ENCODE measurements at places on chromosomes 3 and 15.

DNA sequence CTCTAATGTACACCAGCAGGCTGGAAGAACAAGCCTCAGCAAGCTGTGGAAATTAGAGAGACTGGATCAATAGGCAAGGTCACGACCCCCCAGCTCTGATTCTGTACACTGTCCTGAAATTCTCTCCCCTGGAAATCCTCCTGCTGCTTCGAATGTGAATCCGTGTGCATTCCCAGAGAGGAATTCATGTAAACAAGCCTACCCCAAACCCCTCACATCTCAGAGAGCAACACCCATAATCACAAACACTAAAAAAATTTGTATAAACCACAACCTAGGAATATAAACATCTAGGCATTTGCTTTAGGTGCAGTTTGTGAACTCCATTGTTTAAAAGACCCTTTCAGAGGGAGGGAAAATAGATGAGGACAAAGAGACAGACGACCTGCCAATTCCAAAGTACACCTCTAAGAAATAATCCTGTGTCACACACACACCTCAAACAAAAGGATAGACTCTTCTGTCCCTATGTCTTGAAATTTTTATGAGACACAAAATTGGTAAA, 325.2 kb downstream of the WDR72 start:
- no peak for DNase-seq

GRCh38 chr15:83012636-83013035, 1.2 kb upstream of the C15orf40 start:
- no peak for DNase-seq

- no peak for DNase-seq
Measured at GRCh38 chr3:98454929-98455328, 8.1 kb upstream of the OR5K1 start.

- no peak for DNase-seq
Measured at GRCh38 chr3:122785231-122785630, 8.4 kb downstream of the HSPBAP1 start.

GRCh38 chr15:99631255-99631654, 65.5 kb downstream of the MEF2A start:
- no peak for DNase-seq

GRCh38 chr3:194537732-194538247, 51.0 kb upstream of the ATP13A3 start:
- DNase-seq, result no peak

GRCh38 chr15:93866476-93866875, 364.9 kb upstream of the MCTP2 start:
- DNase-seq, result no peak

DNA sequence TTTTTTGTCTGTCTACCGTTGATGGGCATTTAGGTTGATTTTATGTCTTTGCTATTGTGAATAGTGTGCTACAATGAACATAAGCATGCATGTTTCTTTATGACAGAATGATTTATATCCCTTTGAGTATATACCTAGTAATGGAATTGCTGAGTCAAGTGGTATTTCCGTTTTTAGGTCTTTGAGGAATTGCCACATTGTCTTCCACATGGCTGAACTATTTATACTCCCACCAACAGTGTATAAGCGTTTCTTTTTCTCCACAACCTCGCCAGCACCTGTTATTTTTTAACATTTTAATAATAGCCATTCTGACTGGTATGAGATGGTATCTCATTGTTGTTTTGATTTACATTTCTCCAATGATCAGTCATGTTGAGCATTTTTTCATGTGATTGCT, 89.6 kb upstream of the GALNT15 start:
- no peak for DNase-seq

GRCh38 chr15:69074001-69074842, 59.7 kb downstream of the NOX5 start:
- no peak for DNase-seq

DNA sequence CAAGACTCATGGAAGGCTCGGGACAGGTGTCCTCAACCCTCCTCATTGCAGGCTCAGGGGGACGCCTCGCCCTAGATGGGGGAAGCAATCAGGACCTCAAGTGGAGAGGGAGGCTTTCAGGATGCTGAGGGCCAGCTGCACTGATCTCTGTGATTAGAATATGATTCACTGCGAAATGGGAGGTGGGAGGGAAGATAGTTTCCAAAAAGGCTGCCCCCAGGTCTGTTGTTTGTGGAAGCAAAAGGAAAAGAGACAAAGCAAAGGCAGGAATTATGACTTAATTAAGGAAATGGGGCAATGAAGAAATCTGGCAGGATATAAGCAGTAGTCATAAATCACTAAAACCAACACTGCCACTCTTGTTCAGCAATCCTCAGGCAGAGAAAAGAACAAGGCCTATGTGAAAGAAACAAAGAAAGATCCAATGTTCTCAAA, 85.6 kb upstream of the ABHD17C start:
- no peak for DNase-seq

DNA sequence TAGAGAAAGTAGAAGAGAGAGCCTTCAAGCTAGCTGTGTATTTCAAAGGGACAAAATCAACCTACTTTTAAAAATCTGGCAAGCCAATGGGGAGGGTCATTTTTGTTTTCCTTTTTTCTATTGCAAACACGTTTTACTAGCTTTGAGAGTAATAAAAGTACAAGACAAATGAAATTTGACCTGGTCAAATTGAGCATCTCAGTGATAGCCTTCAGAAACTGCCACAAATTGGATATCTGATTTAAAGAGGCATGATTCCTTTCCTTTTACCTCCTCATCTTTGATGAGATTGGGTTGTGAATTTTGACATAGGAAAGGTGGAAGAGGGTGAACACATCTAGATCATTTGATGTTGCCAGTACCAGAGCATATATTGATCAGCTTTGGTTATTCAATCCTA, 53.6 kb upstream of the RBMS3 start:
- no peak for DNase-seq

- no peak for DNase-seq
Measured at GRCh38 chr3:30082652-30083051, 523.7 kb upstream of the TGFBR2 start.

GRCh38 chr3:146209371-146209770, 41.5 kb downstream of the PLSCR4 start:
- no peak for DNase-seq

GRCh38 chr3:129503471-129504291, 24.8 kb upstream of the RHO start:
- DNase-seq, result no peak

DNA sequence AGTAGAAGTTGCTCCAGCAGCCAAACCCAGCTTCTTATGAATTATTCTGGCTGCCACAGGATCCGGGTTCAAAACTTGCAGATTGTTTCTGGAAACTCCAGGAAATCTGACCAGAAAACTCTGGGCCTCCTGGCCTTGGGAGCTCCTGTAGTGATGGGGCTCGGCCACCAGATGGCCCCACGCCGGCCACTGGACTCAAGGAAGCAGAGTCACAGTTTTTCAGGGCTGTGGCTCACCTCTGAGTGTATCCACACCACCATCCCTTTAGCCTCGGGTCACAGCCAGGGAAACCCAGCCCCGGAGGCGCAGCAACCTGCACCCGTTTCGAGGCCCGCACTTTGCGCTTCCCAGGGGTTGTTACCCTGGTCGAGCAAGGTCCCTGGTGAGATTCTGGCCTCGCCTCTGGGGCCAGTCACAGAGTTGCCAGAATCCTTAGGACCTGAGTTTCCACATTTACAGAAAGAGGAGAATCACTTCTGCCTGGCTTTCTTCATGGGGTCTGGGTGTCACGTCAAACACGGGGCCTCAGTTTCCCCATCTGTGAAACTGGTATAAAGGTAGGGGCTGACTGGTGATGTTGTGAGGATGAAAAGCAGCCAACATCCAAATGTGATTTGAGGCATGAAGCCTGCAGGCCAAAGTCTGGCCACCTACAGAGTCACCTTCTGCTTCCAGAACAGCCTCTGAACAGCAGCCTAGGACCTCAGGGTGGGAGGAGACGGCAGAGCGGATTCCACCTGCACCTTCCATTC, 53.5 kb upstream of the LCTL start:
- peak; percentile 42 for DNase-seq

DNA sequence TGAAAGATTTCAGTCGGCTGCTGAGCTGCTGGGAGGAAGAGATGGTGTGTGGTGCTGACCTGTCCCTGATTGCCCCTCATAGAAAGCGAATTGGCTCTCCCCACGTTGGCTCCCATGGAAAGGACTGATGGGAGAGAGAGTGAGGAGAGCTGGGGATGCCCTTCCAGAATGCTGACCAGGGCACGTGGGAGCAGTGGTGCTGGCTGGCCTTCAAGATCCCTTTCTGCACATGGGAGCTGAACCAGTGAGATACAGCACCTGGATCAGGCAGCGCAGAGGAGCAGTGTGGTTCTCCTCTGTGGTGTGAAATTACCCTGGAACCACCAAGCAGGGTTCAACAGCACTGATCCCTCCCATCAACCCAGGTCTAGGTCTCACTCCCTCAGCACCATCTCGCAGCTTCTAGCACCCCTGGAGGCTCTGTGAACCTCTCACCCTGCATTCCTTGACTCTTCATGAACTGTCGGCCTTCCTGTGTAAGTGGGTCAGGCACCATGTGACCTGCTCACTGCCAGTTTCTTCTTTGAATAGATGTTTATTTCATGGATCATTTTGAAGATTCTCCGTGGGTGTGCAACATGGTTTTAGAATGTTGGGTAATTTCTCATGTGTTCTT, 55.7 kb downstream of the CACNA1D start:
- DNase-seq, result no peak

- DNase-seq, result peak; percentile 35
Measured at GRCh38 chr15:65832549-65833364, 36.5 kb upstream of the RAB11A start.

- DNase-seq, result no peak
Measured at GRCh38 chr3:180325958-180326357, 276.0 kb upstream of the TTC14 start.

GRCh38 chr15:55250941-55251340, 38.7 kb downstream of the RAB27A start:
- DNase-seq, result no peak

DNA sequence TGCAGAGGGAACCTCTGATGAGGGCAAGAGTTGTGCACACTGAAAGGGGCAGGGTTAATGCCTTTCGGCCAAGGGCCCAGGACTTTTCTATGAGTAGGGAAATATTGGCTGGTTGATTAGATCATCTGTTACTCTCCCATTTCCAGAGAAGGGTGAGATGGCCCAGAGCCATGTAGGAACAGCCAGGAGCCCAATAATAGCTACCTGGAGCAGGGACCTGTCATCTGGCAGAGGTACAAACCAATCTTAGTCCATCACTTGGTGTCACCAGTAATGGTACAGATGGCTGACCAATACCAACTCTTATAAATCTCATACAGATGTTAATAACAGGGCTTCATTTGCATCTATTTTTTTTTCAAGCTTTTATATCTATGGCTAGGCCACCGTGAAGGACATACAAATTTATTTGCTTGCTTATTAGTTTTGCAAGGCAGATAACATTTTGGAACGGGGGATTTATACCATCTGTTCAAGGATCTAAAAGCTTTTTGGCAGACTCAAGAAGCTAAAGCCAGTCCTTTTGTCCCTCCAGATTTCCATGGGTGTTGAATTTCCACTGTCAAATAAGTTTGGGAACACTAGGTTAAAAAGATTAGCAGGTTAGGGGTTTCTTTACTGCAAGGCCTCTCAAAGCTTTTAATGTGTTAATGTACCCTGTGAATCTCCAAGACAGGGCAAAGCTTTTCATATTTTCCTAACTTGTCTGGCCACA, 79.3 kb downstream of the TNIK start:
- no peak for DNase-seq

DNA sequence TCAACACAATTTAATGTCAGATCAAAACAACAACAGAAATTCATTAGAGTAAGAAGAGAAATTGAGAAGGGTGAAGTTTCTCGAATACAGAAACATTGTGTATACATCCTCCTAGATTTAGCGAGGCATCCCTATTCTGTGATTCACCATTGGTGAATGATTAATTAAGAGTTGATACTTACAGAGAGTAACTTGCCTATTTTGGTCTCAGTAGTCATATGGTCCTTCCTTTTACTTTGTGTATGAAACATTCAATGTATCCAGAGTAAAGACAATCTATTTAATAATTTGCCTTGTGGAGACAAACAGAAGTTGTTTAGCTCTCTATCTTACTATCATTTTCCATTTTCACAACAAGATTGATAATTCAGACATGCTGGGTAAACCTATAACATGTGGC, 432.0 kb downstream of the ZPLD1 start:
- DNase-seq, result no peak

DNA sequence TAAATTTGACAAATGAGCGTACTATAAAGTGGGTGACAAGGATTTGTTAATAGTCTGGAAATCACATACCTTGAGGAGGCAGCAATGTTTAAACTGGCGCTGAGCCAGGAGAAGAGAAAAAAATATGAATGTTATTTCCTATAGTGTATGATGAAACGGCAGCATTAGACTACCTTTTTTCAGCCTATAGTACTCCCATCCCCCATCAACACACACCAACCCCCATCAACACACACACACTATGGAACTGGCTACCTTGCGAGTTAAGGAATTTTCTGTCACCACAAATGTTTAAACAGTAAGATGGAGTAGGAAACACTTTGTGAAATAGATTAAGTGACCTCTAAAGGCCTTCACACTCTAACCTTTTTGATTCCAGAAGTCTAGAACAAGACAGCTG, 46.8 kb upstream of the ZCWPW2 start:
- DNase-seq, result no peak

- DNase-seq, result no peak
Measured at GRCh38 chr15:67199881-67200763, 54.3 kb downstream of the AAGAB start.

DNA sequence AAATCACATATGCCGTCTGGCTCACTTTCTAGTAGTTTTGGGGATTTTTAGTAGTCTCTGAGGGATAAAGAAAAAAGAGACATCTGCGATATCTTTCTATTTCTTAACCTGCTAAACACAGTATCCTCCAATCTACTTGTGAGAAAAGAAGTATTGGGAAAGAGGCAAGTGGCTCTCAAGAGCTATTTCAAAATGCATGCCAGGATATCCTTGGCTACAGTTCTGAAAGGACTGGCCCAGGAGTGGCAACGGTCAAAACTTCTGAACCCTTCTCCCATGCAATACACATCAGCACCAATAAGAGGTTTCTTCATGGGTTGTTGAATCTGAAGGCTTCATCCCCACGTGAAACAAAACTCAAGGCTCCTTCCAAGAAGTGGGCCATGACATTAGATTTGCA, 204.0 kb upstream of the WNT5A start:
- no peak for DNase-seq

DNA sequence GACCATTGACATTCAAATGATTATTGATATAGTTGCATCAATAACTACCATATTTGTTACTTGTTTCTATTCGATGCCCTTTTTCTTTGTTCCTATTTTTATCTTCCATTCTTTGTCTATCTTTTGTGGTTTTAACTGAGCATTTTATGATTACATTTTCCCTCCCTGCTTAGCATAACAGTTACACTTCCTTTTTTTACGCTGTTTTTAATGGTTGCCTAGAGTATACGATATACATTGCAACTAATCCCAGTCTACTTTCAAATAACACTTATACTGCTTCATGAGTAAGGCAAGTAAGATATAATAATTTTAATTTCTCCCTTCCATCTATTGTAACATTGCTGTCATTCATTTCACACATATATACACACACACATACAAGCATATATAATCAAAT, 26.3 kb downstream of the COL6A6 start:
- DNase-seq, result no peak

- DNase-seq, result no peak
Measured at GRCh38 chr15:39855400-39855799, 64.7 kb downstream of the GPR176 start.

GRCh38 chr3:79211586-79212359, 556.0 kb downstream of the ROBO1 start:
- no peak for DNase-seq

GRCh38 chr3:45976191-45977091, 19.2 kb downstream of the FYCO1 start:
- no peak for DNase-seq
